Kidney epithelial cell (primary cell): ENCODE measurements at places on chromosomes 2 and 18. TPM values are rescaled to one million over a fixed set of nuclear protein-coding genes. Genes with fewer than 3 reads are reported as not detected.

DNA sequence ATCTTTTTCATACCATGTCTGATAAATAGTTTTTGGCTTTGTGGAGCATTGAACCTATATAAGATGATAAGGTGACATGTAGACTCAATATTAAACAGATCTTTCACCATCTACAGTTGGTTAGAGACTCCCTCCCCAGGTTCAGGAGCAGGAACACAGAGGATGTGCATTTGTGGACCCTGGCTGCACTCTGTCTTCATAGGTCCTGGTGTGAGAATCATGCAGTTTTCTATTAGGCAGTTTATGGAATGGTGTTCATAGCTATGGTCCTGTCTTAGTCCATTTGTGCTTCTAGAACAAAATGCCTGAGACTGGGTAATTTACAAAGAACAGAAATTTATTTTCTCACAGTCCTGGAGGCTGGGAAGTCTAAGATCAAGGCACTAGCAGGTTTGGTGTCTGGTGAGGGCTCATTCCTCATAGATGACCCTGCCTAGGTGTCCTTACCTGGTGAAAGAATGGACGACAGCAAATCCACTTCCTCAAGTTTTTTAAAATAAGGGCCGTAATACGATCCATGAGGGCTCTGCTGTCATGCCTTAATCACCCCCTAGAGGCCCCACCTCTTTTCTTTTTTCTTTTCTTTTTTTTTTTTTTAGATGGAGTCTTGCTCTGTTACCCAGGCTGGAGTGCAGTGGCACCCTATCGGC is 35.3 kb upstream of the FAM98A start:
- DNase-seq: no peak

DNA sequence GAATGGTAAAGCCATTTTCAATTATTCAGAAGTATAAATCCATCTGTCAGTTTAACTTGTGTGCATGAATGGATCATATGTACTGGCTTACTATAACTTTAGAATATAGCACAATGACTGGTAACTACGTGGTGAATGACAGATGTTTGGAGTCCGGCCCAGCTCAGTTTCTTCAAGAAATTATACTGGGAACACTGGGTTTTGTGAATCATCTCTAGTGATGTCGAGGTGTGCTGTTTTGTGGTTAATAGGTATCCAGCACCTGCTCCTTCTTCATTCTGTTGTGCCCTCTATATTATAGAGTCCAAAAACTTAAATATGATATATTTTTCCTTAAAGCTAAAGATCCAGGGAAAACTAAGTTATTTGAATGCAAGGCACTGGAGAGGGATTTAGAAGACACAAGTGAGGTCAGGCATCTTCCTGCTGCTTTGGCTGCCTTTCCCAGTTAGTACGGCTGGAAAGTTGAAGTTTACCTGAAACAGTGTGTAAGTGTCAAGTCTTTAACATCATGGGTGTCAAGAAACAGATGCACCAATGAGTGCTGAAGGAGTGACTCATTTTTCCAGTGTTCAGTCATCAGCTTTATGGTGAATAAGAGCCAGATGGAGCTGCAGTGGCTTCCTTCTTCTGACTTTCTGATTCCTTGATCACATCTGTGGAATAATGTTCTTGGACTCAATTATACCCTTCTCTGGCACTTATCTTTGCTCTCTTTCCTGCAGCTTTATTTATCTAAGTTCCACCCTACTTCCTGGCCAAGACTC is 1079.5 kb upstream of the CELF4 start:
- no peak for DNase-seq

DNA sequence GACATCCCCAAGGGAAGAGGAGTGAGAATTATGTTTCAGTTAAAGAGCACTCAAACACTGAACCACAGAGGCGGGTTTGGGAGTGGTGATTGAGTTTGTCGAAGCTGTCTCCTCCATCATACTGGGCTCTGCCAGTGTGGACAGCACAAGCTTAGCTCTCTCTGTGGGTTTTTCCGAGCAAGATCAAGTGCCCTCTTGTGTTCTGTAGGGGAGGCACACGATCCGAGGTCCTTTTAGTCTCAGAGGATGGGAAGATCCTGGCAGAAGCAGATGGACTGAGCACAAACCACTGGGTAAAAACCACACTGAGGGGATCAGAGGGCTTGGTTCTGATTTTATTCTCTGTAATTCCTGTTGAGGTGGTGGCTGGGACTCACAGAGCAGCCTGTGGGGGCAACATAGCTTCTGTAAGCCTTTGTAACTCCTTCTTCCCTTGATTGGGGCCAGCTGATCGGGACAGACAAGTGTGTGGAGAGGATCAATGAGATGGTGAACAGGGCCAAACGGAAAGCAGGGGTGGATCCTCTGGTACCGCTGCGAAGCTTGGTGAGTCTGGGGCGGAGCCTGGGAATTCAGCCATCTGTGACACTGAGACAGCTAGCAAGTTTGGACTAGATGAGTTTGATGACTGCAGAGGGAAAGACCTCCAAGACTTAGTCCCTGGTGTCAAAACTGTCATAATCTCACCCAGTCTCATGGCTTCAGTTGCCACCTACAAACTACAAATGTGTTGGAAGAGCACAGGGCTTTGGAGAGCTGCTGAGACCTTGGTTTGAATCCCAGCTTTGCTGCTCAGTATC is 2.0 kb downstream of the NAGK start:
- no peak for DNase-seq

DNA sequence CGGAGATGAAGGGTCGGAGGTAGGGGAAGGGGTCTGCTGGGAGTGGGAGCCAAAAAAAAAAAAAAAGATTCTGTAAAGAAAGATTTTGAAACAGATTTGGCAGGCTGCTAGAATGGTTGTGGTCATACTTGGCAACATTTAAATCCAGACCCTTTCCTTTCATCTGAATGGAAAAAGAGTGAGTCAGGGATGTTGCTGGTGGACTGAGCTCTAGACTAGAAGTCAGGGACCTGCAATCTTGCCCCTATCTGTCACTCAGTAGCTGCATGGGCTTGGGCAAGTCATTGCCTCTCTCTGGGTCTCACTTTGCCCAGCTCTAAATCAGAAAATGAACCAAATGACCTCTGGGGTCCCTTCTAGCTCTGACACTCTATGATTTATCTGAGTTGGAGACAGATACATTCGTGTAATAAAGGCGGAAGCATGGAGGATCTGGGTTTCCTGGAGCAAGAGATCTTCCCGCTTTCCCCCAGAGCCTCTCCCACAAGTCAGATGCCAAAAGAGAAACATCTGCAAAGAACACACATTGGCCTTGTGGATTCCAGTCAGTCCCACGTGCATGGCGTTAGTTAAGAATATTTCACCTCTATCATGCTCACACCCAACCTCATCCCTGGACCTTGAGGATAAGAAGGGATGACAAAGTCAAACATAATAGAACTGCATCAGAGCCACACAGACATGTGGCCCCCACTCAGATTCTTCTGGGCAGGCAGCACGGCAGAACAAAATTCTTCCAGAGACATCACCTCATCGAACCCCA is 58.5 kb downstream of the ADD2 start:
- DNase-seq: no peak

Gene CCDC150
- 3.5 and 4.4 TPM in 2 replicates for total RNA-seq

DNA sequence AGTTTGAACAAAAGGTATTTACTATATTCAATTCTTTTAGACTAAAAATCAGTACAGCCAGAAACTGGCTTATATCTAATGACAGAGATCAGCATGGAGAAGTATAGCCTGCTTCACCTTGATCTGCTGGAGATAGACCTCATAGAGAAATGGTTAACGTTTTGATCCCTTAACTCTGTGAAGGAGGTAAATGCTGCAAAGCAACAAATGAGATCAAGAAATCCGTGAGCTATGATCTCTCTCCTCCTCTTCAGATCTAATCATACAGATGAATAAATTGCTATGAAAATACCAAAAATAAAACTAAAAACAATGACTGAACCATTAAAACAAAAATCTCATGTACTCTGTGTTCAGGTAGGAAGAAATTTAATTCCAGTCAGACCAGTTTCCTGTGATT is 42.8 kb downstream of the KLHL14 start:
- DNase-seq: no peak

DNA sequence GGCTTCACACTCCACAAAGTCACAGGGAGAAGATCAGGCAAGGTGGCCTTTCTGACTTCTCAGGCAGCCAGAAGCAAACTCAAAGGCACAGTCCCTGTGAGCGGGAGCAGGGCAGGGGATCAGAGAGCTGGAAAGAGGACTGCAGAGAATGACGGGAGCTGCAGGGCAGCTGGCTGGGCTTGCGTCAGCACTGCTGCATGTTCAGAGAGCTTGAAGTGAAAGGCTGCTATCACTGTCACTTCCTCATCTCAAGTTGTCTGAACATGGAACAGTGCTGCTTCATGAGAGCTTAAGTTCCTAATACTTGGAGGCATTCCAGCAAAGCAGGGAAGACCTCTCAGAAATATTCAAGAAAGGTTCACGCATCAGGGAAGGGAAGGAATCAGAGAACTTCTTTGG is 20.4 kb downstream of the TGFBRAP1 start:
- DNase-seq: no peak

Gene SLC4A3
- total RNA-seq: 11.6 TPM in 2 replicates

DNA sequence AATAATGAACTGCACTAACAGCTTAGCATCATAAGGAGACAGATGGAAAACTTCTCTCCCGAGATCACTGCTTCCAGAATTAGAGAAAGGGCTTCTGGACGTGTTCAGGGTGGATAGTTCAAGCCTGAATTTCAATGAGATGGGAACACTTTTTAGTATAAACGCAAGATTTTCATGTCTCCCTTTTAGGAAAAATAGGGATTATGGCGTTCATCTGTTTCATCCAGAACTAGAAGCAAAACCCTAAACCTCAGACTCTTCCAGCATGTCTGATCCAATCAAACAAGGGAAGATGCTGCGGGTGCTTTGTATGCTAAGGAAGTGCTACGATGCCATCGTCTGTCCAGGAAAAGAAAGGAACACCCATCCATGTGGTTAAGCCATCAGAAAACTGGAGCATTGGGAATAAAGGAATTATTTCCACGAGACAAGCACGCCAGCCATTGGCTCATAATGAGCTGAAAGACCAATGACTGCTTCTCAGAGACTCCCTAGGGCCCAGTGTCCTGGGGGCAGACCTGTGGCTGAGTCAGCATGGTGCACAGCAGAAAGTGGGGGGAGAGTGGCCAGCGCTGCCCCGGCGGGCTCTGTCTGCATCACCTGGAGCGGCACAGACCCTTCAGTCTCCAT is 65.9 kb upstream of the AFF3 start:
- DNase-seq: no peak

DNA sequence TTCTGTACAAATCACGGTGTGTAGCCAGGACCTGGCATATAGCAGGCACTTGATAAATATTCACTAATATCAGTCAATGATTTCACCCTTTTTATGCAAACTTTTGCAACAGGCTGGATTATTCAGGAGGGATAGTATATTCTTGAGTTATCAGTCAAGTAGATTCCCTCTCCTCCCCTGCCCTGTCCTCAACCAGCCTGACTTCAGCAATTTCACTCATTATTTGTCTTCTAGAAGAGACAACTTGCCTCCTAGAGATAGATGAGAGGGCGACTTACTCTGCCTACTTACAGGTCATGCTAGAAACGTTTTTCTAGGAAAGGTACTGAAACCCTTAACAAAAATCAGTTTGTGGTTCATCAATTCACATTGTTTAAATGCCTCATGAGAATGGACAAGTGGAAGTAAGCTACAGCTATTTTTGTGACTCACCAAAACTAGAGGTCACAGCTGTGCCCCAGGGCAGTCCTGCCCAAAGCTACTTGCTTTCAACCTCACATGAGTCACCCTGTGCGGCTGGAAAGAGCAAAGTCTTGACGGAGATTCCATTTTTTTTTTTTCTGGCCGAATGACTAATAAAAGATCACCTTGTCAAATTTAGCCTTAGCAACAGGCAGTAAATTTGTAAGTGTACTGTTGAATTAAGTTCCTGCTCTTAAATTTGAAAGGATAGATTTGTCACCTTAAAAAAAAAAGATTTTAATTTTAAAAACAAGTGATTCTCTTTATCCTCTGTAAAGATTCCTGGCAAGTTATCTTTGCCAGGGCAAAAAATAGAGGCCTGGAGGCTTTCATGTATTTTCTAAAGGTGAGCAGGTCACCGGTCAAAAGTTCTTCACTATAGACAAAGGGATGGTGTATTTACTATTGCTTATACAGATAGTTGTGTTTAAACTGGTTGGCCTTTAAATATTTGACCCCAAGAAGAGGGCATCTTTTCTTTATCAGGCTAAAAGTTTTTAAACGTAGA is 109.0 kb upstream of the SLC35G4 start:
- DNase-seq: peak; percentile 99

- DNase-seq: no peak
Observed at GRCh38 chr2:26274058-26274613, 29.4 kb downstream of the HADHB start.

DNA sequence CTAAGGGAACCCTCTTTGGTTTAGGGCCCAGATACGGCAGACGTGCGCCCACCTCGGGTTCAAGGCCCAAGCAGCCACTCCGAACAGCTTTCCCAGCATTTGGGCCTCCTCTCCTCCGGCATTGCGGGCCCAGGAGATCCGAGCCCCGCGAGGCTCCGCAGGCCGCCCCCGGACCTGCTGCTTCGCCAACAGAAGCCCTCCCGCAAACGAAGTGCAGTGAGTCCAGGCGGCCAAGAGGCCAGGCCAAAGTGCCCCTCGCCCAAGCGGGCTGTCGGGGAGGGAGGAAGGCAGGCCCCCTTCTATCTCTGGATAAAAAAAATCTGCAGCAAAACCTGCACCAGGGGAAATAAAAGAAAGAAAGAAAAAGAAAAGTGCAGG is 6.0 kb downstream of the EN1 start:
- no peak for DNase-seq

- DNase-seq: no peak
Observed at GRCh38 chr2:27131429-27131828, 3.0 kb downstream of the PREB start.
